ENCODE measurements at places on chromosomes 2 and 18. TPM values are rescaled to one million over a fixed set of nuclear protein-coding genes. Genes with fewer than 3 reads are reported as not detected.

DCDC2C gene
- total RNA-seq = not detected

ALPG gene
- total RNA-seq = not detected

CCDC102B gene
- total RNA-seq = 0.93 TPM

SMARCAL1 gene
- total RNA-seq = 16.6 TPM

RESP18 gene
- total RNA-seq = not detected

HOXD1 gene
- not detected for total RNA-seq

PSD4 gene
- total RNA-seq = 0.27 TPM

PSMA8 gene
- not detected for total RNA-seq

CYS1 gene
- not detected for total RNA-seq

SETBP1 gene
- total RNA-seq = 12.9 TPM

NFATC1 gene
- 5.7 TPM for total RNA-seq

CXCR1 gene
- total RNA-seq = not detected

C2orf81 gene
- total RNA-seq = 0.40 TPM

GALNT14 gene
- 2.4 TPM for total RNA-seq

RAB6D gene
- not detected for total RNA-seq

PDE1A gene
- total RNA-seq = 0.27 TPM

EFR3B gene
- 0.22 TPM for total RNA-seq

TMEM198 gene
- total RNA-seq = not detected

RGPD5 gene
- 72.5 TPM for total RNA-seq

HRH4 gene
- total RNA-seq = not detected

NOL4 gene
- total RNA-seq = not detected

RAB6C gene
- total RNA-seq = not detected

Measured in thoracic aorta endothelial cell (primary cell).